ENCODE measurements at places on chromosomes 6 and 20.

GRCh38 chr6:150584065-150584464 lies 15.6 kb upstream of the PLEKHG1 start:
- no peak for DNase-seq

DNA sequence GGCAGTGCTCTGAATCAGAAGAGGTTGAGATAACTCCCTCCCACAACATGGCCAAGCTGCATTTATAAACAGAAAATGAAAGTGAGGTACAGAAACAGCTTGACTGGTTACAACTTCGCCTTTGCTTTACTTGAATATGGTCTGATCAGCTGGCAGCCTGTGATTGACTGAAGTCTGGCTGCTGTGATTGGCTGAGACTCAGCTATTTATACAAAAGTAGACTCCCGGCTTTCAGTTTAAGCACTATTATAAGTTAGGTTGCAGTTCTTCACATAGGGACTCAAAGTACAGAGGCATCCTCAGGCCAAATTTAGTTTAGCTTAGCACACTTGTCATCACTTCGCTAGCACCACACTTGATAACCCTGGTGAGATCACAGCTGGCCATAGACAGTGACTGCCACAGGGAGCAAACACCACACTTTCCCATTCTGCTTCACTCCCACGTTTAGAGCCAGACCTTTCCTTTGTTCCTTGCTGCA lies 362.6 kb downstream of the EPM2A start:
- no peak for DNase-seq

DNA sequence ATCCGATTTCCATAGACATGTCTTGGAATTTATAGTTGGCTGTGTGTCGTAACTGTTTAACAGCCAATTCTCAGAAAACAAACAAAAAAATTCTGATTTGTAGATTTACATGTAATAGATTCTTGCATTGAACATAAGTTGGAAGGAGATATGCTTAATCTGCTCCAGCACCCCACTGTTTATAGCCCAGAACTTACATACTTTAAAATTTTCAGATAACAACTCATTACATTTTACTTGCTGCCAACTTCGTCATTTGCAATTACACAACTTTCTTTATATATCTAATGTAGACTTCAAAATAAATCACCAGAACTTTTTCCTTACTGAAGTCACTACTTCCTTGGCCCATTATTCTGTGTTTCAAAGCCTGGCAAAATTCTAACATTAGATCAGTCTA lies 472.3 kb upstream of the EYS start:
- DNase-seq = no peak

DNA sequence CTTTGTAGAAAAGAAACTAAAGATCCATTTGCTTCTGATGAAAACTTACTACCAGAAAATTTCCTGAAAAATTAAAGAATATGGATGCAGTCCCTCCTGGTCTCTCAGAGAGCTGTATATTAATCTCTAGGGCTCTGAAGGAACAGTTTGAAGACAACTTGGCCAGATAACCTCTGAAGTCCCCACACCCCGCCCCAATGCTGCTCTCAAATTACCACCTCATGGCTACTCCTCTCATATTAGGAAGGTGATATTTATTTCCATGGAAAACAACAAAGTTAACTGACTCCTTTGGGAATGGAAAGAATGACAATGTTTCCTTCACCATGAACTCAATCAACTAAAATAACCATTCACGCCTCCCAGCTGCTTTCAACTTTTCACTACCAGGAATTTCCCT lies 408.4 kb upstream of the FLRT3 start:
- no peak for DNase-seq

DNA sequence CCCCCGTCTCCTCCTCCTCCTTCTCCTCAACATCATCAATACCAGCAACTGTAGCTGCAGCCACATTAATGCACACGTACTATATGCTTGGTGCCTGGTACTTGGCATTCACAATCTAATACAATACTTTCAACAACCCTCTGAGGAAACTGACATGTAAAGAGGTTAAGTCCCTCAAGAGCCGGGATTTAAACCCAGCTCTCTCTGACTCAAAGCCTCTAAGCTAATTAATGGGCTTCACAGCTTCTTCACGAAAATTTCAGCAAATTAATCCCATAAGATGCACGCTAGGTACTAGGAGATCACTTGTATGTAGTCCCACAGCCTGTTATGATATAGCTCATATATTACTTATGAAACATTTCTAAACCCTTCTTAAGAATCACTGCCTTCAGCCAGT lies 73.1 kb upstream of the IPCEF1 start:
- no peak for DNase-seq

DNA sequence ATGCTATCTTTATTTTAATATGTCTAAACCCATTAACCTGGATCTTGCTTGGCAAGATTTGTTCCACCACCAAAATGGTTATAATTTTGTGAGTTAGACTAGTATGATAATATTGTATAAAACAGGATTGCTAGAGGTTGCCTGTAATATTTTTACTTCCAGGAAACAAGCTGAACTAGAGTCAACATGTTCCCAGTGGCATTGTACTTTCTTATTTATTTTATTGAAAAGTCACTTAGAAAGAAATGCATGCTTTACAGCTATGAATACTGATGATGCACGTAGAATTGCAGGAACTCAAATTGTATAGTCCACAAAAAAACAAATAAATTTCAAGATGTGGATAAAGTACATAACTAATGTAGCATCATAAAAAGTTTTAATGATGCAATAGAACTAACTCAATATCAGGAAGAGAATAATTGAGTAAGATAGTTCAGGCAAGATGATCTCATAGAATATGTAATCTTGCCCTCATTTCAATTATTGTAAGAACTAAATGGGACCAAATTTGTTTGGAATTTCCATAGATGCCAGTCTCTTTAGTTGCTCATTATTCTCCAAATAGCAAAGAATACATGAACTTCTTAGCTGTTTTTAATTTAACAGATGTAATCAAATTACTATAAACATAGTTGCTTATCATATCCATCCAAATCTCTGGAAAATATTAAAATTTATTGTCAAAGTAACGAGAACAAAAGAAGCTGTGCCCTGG lies 451.8 kb downstream of the COL12A1 start:
- no peak for DNase-seq

- no peak for DNase-seq
These were observed 683.7 kb upstream of the ID4 start for GRCh38 chr6:19153270-19153980.

GRCh38 chr6:104614394-104614793 lies 245.3 kb downstream of the HACE1 start:
- DNase-seq = no peak

DNA sequence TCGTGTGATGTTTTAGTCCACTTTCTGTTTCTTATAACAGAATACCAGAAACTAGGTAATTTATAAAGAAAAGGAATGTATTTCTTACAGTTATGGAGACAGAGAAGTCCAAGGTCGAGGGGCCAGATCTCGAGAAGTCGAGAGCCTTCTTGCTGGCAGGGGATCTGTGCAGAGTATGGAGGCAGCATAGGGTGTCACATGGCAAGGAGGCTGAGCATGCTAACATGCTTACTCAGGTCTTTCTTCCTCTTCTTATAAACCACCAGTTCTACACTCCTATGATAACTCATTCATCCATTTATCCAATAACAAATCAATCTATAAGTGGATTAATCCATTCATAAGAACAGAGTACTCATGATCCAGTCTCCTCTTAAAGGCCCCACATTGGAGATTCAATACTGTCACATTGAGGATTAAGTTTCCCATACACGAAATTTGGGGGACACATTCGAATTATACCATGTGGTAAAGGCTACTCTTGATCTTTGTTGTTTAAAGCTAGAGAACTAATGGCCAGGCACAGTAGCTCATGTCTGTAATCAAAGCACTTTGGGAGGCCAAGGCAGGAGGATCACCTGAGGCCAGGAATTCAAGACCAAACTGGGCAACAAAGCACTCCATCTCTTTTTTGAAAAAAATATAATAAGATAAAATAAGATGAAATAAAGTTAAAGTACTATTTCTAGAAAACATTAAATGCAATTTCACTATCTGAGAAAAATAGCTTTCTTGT lies 2.1 kb downstream of the GOPC start:
- DNase-seq = no peak

DNA sequence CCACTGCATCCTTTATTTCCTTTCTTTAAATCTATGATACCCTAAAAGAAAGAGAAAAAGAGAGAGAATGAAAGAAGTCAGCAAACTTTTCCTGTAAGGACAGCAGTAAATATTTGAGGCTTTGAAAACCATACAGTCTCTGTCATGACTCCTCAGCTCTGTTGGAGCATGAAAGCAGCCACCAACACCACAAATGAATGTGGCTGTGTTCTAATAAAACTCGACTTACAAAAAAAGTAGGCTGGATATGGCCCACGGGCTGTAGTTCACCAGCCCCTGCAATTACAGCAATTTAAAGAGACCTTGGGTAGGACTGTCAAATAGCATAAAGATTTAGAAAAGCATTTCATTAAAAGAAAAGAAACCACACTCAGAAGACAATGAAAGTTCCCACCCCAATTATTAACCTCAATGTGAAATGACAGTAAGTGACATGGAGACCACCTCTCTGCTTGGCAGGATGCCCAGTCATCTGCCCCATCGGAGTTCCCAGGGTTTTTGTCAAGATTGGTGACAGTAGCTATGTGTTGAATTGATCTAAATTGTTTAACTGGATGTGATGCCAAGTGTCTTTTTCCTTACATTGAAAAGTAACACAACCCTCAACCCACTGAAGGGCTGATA lies 50.9 kb downstream of the TNFRSF21 start:
- no peak for DNase-seq

- DNase-seq = no peak
These were observed 25.6 kb downstream of the INSM1 start for GRCh38 chr20:20393207-20394120.

DNA sequence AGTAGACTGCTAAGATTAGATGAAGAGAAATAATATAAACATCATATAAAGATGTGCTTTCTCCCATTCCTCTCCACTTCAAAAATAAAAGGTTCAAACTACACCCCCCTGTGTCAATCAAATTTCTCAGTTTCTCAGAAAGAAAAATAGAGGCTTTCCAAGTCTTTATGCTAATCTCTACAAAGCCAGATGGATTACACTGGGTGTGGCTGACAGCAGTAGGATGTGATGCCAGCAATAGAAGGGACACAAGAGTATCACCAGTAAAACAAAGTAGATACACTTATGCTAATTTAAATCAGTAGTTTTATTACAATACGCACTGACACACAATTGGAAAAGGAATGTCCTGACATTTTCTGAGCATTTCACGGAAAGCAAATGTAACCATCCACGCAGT lies 353.4 kb downstream of the RNGTT start:
- DNase-seq = no peak

GRCh38 chr20:37914672-37915433 lies 11.9 kb downstream of the VSTM2L start:
- DNase-seq = no peak

- no peak for DNase-seq
These were observed 27.3 kb upstream of the GRM4 start for GRCh38 chr6:34172961-34173775.

- peak; percentile 93 for DNase-seq
These were observed at the start of the genes PSMB9 and TAP1 for GRCh38 chr6:32853541-32854375. PSMB9 (plus strand) TSS chr6:32854192; CDS start chr6:32854230, 38 bp downstream. TAP1 (minus strand) TSS chr6:32853704; CDS start chr6:32853636, 68 bp downstream.

- no peak for DNase-seq
These were observed 139.8 kb downstream of the KHDC1L start for GRCh38 chr6:73085443-73085871.

DNA sequence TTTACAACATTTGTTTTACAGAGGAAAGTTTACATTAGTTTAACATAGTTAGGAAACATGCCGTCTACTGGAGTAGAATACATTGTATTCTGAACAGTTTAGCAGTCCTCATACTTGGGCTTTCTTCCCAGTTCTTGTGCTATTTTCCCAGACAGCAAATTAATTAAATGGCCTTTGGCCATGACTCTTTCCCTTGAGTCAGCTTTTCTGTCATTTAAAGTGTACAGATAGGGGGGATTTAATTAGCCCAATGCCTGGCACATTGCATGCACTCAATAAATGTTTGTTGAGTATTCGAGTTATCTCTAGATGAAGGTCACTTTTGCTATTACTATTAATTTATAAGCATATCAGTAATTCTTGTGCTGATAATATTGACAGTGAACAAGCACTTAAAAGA lies 1.6 kb downstream of the TMEM244 start:
- no peak for DNase-seq

DNA sequence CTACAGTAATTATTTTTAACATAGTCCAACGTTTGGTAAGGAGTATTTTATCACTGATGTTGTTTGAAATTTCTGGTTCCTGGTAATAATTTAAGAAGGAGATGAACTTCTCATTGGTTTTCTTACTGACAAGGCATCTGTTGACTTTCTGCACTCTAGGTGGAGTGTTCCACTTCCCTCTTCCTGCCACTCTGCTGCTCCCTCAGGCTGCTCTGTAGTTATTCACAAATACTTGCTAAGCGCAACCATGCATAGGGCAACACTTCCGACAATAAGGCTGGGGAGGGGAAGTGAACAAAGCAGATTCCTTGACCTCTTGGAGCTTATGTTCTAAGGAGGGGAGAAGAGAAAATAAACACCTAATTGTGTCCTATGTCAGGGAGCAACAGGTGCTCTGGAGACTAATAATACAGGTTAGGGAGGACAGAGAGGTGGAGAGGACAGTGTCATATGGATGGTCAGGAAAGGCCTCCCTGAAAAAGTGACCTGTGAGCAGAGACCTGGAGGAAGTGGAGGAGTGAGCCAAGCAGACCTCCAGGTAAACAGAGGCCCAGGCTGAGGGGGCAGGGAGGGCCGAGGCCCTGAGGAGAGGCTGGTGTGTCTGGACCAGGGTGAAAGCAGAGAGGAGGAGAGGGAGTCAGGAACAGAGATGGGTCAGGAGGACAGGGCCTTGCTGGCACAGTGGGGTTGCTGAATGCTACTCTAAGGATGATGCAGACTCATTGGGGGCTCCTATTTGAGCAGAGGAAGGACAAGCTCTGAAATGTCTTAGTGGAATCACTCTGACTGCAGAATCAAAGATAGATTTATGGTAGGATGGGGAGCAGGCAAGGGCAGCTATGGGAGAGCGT lies 134.8 kb upstream of the SLC24A3 start:
- no peak for DNase-seq

GRCh38 chr6:37375376-37375775 lies 21.6 kb downstream of the RNF8 start:
- DNase-seq = no peak

DNA sequence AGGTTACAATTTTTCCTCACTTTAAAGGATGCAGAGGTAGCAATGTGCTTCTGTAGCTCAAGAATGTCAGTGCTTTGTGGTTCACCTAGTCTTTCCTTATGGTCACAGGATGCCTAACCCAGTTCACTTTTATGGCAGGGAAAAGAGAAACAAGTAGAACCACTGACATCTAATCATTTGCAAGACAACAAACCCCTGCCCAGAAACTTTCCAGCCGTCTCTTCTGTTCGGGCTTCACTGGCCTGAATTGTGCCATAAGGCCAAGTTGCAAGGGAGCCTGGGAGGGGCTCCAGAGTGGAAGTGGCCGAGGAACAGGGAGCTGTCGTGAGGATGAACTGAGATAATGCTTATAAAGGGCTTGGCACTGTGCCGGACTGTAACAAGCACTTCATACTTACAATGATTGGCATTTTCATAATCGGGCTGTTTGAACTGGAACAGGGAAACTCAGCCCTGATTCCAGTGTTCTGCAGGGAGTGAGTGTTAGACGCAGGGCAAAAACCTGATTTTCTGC lies 212.6 kb downstream of the BCAS1 start:
- no peak for DNase-seq
